ENCODE measurements at places on chromosomes 1 and 21.
A peak's percentile ranks its signal among the peaks of the same experiment; 100 is the strongest.

DNA sequence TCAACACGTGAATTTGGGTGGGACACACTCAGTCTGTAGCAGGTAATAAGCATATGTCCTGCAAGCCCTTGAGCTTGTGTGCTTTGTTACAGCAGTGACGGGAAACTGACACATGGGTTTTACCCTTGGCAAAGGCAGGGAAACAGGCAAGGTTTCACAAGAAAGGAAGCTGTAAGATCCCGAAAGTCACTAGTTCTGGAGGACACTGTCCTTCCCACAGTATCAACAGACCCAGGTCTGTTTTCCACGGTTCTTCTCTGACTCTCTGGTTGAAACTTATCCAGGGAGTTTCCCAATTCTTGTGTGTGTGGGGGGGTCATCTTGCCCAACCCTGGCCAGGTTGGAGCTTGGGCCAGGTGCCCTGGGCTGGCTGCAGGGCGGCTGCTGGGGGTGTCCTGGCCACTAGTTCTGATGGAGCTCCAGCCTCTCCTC lies 29.3 kb upstream of the ZBTB21 start:
- DNase-seq: no peak

DNA sequence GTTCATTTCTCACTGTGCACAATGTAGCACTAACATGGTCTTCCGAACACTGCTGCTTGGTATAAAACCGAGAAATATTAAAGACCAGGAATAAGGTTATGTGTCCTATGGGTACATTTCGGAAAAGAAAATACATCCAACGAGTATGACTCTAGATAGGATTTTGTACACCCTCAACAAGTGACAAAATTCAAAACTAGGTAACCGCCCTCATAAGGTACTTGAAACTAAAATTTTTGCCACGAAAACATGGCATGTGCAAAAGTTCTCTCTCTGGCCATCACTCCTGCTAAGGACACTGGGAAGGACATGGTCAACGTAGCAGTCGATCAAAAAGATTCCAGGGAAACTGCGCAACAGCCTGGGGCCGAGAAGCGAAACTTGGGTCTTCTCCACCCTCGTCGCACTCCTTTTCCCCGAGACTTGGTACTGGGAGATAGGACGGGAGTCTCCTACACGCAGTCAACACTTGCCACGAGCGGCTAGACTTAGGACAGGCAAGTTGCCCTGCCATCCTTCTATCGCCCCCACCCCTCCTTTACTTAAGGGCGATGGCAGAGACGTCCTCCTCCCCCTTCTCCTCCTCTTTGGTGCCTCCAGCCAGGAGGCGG lies 338 bp upstream of the TOR1AIP1 start:
- DNase-seq: peak; percentile 91

- no peak for DNase-seq
Measured at GRCh38 chr1:228082918-228083870, 686 bp downstream of the ARF1 start.

GRCh38 chr1:71362076-71362475 lies 281.2 kb upstream of the ZRANB2 start:
- no peak for DNase-seq

DNA sequence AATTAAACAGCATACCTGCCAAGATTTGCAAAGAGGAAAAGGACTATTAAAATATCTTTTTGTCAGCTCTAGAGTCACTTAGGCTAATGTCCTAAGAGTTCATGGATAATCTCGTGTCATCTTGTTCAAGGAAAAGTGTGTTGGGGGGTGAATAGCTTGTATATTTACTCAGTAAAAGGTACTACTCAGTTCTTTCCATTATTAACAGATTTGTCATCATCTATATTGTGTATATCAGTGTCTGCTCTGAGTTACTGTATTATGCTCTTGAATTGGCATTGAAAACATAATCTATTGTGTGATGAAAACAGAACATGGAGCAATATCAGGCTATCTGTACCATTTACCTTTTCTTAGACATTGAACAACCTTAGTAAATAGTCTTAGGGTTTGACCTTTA lies 41.9 kb downstream of the SMG7 start:
- DNase-seq: no peak

DNA sequence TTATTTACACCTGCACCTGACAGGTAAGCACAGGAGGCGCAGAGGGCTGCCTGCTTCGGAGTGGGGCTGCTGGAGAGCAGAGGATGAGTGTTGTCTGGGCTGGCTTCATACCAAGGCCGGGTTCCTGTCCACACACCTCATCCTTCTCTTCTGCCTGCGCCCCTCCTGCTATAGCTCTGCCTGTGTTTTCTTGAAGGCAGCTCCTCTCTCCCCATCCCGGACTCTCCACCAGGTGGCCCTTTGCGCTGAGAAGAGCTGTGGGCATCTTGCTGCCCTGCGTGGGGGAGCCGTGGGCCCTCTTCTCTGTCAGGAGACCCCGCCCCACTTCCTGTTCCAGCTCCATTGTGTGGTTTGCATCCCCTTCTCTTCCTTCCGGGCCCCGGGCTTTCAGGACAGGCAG lies 35.0 kb downstream of the ARHGEF10L start:
- no peak for DNase-seq

DNA sequence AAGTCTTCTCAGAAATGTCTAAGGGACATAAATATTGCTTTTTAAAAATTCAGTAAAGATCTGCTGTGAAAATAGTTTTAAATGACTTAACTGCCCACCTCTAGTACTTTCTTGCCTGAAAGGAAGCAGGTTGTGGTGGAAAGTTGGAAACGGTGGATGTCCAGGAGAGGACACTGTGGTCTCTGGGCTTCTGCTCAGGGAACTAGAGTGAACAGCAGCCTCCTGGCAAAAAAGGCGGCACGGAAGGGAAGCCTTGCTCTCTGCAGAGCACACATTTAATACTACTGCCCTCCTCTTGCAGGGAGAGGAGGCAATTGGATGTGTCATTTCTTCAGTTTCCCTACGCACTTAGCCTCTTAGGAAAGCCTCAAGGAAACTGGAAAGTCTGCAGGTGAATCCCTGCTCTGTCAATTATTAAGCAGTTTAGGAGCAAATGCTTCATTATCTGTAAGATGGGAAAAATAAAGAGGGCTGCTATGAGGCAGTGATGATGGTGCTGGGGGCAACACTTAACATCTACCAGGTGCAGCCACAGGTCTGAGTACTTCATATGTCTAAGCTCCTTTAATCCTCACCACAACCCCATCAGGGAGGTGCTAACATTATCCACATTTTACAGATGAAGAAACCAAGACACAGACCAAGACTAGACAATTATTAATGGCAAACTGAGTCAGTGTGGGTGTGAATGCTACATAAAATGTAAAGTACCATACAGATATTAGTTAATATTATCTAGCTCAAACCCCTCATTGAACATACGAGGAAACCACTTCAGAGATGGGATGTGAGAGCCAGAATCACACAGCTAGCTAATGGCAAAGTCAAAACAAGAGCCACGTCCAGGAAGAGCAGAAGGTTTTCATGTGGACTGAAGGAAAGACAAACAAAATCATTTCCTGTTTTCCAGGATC lies 108.9 kb upstream of the ADAR start:
- no peak for DNase-seq

DNA sequence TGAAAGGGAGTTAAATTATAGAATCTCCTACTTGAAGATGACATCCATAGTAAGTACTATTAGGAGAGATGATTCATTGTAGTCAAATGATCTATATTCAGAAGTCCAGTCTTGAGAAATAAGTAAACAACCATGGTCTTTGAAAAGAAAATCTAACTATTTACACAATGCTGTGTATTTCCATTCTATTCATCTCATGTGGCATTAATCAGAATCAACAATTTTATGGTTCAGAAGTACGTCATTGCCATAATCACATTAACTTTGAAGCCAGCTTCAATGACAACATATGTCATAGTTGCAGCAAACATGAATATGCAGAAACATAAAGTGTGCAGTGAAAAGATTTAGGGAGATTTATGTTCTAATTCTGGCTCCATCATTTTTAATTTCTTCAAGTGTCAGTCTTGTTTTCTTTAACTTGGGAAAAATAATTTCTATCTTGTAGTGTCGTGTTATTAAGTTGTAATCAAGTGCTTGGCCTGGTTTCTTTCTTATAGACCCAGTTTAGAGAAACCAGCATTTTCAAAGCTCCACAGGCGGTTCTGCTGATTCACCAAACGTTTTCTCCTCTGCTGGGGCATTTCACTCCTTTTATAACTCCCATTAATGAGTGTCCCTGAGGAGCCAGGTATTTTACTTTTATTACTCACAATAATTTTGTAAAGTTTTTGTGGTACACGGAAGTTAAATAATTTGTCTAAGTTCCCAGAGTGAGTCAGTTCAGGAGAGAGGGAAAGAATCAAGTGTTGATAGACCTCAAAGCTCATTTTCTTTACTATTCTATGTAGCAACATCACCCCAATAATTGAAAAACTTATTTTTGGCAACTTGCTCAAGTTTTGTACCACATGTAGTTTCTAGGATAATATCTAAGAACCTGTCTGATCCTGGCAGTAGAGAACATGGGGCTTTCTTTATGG lies 35.9 kb upstream of the PTGS2 start:
- peak; percentile 88 for DNase-seq

DNA sequence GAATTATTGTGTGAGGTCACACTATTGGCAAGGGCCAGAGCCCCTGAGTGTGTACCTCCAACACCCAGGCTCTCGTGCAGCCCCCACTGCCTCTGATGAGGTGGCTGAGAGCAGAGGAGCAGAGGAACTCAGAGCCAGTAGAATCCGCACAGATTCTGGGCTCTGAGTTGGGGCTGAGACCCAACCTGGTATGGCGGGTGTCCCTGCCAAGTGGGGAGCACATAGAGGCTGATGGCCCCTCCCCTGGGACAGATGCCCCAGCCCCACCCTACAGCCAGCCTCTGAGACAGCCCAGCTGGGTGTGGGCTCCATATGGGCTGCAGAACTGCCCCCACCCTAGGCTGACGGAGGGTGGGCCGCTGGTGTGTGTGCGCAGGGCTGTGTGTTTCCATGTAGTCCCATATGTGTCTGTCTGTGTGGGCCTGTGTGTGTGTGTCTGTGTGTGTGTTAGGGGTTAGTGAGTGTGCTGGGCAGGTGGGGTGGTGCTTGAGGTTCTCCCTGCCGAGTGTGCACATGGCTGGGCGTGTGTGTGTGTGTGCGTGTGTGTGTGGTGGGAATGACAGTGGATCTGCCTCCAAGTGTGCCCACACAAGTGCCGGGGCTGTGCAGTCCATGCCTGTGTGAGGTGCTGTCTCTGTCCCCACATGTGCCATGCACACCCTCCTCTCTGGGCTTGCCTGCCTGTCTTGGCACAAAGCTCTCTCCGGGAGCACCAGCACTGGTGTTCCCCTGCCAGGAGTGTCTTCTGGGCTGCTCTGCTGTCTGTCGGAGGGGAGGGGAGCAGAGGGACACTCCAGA lies 24.4 kb downstream of the FOXO6 start:
- no peak for DNase-seq

GRCh38 chr21:41706678-41707077 lies 60.2 kb downstream of the RIPK4 start:
- DNase-seq: no peak

DNA sequence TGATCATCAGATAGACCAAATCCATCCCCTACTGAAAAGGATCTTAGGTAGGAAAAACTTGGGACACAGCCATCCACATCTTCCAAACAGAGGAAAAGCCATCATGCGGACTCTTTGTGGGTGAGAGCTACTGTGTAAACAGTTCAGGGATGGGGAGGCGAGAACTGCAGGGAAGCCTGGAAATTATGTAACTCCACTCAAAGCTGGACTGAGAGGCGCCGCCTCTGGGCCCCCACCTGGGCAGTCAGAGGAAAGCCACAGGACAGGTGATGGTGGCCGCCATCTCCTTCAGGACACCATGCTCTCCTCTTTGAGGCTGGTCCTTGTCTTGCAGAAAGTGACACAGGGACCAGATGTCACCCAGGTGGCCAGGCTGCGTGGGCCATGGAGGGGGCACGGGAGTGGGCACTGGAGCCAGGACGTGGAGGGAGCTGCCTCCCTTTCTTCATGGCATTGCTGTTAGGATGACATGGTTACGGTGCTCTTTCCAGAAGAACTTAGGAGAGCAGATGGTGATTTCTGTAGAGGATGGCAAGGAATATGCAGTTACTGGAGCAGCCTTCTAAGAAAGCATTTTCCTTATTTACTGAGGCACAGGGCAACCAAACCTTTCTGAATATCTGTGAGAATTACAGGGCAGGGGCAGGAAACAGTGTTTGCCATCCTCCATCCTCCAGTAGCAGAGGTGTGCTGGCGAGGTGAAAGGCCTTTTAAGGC lies 32.0 kb upstream of the TDRD10 start:
- DNase-seq: no peak

DNA sequence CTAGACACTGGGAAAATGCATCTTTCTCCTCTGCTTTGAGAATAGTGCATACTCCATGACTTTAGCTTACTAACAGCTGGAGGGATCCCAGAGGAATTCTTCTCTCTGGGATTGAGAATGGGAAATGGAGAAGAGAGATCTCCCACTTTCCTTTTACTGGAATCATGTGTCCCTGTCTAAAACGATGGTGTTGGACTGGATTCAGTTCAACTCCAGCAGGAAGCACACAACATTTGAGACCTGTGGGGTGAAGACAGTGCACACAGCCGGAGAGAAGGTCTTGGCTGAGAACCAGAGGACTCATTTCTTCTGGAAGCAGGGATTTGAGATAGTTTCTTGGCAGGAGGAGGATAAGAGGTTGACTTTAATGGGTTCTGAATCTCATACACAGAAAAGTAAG lies 58.7 kb downstream of the TRABD2B start:
- DNase-seq: no peak

DNA sequence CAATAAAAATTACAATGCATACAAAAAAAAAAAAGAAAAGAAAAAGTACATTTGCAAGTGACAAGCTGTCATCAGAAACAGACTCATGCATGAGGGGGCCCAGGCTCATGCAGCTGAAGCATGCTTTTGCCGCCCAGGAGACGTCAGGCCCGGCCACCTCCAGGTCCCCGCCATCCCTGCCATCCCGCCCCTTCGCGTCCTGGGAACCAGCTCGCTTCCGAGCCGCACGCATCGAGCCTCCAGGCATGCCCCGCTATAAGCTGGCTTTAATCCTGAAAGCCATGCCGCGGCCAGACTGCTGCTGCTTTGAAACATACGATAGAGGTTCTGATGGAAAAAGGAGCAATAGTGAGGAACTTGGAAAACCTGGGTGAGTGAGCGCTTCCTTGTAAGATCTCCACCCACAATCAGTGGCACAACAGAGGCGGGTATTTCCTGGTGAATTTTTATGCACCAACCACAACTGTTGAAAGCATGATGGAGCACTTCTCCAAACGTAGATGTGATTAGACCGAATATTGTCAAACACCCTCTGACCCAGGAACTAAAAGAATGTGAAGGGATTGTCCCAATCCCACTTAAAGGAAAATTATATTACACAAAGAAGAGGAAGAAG lies 113.7 kb downstream of the FAF1 start:
- DNase-seq: no peak

- DNase-seq: no peak
Measured at GRCh38 chr1:186303911-186304310, 71.1 kb downstream of the TPR start.

DNA sequence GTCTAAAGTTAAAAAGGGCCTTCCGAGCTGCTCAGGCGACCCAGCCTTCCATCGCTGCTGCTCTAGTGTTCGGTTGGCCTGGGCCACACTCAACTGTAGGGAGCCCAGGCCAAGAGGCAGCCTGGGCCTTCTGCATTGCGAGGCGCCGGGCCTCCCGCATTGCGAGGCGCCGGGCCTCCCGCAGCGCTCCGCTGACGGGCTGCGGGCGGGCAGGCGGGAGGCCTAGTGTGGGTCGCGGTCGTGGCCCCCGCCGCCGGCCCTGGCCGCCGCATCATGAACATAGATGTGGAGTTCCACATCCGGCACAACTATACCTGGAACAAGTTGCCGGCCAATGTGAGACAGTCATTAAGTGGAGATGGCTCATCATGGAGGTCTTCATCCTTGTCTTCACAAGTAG lies 48.3 kb downstream of the PPIAL4G start:
- no peak for DNase-seq

All from NCI-H460 (cell line).